ENCODE measurements at places on chromosomes 5 and 9.

GRCh38 chr5:96065685-96066385, 104.2 kb upstream of the ELL2 start:
- DNase-seq: no peak

DNA sequence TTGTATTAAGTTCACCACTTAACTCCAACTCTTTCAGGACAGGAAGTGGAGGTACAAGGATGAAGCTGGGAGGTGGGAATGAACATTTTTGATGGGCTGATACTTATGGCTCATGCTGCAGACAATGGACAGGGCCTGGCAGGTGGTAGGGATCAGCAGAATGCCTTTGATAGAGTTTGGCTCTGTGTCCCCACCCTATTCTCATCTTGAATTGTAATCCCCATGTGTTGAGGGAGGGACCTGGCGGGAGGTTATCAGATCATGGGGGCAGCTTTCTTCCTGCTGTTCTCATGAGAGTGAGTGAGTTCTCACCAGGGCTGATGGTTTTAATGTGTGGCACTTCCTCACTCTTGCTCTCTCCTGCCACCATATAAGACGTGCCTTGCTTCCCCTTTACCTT, 87.3 kb upstream of the PRLR start:
- no peak for DNase-seq

GRCh38 chr9:110123341-110124095, 84.4 kb downstream of the C9orf152 start:
- no peak for DNase-seq

GRCh38 chr5:177982956-177983355, 13.1 kb downstream of the PROP1 start:
- DNase-seq: no peak

DNA sequence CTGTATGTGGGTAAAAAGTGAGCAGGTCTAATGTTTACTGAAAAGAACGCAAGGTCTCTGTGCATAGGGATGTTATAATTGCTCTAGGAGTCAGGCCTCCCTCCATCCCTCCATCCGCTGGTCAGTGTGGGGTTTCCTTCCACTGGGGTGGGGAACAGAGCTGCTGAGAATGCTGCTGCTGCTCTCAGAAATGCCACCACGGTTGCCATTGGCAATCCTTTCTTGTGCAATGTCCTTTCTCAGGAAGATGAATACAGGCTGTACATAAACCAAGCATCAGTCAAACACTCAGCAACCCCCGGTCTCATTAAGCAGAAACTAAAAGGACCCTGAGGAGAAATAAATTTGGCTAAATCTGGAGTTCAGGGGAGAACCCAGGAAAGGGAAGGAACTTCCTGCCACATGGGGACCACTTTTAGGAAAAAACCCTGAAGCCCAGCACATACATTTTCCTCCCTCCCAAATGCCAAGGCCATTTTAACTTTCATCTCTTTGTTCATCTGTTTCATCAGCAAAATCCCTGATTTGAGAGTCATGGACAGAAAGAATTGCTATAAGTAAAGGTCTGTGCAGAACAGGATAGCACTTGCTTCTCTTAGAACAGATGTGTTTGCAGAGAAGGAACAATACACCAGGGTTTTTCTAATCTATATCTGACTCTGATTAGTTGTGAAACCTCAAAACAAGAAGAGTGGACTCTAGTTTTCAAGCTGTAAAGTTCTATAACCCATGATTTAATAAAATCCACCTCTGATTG, 70.4 kb upstream of the SLC1A3 start:
- no peak for DNase-seq

GRCh38 chr9:127989094-127989493, 8.3 kb upstream of the EEIG1 start:
- no peak for DNase-seq

DNA sequence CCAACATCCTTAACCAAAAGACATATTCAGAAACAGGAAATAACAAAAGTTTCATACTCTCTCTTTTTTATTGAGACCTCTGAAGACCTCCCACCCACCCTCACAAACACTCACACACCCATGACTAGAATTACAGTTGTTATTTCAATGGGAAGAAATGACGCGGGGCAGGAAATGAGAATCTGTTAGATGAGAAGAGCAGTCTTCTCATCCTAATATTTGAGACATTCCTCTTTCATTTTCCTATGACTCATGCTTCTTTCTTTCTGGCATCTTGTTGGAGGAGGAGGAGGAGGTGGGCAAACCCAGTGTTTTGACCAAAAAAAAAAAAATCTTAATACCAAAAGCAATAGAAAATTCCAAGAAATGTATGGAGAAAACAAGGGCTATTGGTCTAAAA, 179.5 kb upstream of the TARS1 start:
- no peak for DNase-seq
